Mesendoderm (in vitro differentiated cells): ENCODE measurements at places on chromosomes 5 and 9.

DNA sequence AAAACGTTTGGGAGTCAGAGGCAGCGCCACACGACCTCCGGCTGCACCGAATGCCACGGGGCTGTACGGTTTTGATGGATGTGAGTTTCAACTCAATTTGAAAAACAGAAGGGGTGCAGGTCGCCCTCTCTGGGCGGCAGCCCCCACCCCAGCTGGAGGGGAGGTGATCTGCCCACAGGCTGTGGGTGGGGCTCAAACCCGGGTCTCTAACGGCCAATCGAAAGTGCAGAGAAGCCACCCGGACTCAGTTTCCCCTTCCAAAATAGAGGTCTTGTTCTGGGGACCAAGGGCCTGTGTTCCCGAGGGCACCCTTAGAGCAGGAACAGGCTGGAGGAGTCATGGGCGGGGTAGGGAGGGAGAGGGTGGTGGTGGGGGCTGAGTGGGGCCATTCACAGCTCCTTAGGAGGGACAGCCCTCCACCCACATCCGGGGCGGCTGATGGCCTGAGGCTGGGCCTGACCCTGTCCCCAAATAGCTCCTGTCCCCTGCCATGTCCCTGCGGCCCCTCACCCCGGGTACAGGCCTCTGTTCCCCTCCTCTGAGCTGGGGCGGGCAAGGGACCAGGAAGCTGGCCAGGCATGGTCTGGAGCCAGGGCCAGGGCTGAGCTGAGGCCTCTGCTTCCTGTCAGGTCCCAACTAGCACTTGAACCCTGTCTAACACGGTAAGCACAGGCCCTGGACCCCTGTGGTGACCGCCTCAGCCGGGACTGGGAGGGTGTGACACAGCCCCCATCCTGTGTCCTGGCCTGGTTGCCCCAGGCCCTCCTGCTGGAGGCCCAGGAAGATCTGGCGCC, 22.6 kb upstream of the NOTCH1 start:
- DNase-seq, result peak; percentile 73

GRCh38 chr9:34343090-34343489, 13.7 kb downstream of the NUDT2 start:
- DNase-seq, result no peak

- no peak for DNase-seq
These were observed 84.5 kb upstream of the FREM1 start for GRCh38 chr9:14994738-14995137.

DNA sequence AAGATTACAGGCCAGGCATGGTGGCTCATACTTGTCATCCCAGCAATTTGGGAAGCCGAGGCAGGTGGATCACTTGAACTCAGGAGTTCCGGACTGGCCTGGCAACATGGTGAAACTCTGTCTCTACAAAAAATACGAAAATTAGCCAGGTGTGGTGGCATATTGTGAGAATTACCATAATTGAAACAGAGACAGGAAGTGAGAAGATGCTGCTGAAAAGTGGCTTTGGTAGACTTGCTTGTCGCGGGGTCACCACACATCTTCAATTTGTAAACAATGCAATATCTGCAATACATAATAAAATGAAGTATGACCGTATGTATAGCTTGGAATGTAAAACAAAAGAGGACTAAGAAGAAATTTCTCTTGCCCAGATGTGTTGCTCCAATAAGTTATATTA, 490.5 kb downstream of the GABRG2 start:
- DNase-seq, result no peak

- DNase-seq, result peak; percentile 37
These were observed 131.4 kb downstream of the MRPL36 start for GRCh38 chr5:1668141-1668721.

GRCh38 chr5:37565062-37565670, 186.0 kb downstream of the WDR70 start:
- no peak for DNase-seq

DNA sequence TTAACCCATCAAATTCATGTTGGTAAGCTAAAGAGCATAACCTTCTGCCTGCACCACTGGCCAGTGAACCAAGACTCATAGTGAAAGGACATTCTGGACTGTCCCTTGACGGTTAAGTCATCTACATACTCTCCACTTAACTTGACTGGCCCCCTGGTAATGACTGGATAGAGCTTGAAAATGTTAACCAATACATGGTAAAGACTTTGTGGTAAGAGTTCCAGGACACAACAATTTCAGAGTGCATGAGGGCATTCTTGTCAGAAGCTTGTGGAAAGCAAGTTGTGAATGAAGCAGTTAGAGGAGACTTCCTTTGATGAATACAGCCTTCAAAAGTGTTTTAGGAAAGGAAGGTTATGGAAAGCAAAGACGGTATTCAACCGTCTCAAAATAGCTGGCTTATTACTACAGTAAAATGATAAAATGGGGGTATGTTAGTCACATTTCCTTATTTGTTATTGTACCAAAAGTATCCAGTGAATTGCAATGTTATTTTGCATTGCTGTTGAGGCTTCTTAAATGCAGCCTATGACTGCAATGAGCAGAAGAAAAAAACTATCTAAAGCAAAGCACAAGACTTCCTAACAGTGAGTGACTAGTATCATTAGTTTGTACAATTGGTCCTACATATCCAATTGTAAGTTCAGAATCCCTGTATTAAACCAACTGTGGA, 47.2 kb upstream of the DAB2 start:
- no peak for DNase-seq

GRCh38 chr5:119286511-119287488, 69.0 kb upstream of the TNFAIP8 start:
- no peak for DNase-seq

- DNase-seq, result peak; percentile 68
These were observed 8.0 kb upstream of the HABP4 start for GRCh38 chr9:96441798-96442445.

DNA sequence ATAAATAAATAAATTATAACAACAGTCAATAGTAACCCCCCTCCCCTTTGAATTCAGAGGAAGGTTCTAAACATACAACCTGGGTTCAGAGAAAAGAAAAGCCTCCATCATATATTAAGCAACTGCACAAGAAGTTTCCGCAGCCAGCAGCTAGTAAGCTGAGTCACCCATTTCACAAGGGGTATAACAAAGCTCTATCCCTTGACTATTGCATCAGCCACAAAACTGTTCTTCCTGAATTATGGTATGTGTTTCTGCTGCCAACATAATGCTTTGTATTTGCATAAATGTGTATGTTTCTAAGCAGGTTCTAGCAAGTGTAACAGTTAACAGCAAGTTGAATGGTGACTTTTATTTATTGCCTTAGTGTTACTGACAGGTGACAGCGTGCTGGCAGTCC, 6.8 kb upstream of the CEP120 start:
- no peak for DNase-seq

- no peak for DNase-seq
These were observed 1636.5 kb upstream of the C9orf72 start for GRCh38 chr9:29209748-29210291.
